ENCODE measurements at places on chromosomes 12 and 14. TPM values are rescaled to one million over a fixed set of nuclear protein-coding genes. Genes with fewer than 3 reads are reported as not detected.

DNA sequence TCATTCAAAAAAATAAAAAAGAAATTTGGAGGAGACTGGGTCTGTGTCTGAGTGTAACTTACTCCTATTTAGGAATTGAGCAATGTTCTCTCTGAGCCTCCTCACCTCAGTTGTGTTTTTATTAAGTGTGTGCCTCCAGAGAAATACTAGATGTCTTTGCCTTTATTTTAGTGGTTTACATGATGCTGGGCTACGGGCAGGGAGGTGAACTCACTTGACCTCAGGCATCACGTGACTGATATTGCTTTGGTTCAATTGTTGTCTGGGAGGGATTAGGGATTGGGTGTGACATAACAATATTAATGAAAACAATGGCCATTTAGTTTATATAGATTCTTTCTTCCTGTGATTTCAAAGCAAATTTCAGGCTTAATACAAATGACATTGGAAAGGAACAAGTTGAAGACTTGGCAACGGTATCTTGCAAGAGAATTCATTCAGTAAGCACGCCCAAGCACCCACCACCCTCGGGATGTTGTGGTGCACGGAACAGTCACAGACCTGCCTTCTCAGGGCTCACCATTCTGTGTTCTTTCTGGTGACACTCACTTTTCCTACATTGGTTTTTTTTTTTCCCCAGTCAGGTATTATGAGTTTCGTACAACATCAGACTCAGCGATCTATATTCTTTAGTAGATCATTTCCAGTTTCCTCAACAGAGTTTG, 77.5 kb downstream of the BMP4 start:
- DNase-seq: no peak

GRCh38 chr14:68392393-68393141, 400.3 kb downstream of the ZFP36L1 start:
- DNase-seq: no peak

Gene TSPAN11
- total RNA-seq: not detected

DNA sequence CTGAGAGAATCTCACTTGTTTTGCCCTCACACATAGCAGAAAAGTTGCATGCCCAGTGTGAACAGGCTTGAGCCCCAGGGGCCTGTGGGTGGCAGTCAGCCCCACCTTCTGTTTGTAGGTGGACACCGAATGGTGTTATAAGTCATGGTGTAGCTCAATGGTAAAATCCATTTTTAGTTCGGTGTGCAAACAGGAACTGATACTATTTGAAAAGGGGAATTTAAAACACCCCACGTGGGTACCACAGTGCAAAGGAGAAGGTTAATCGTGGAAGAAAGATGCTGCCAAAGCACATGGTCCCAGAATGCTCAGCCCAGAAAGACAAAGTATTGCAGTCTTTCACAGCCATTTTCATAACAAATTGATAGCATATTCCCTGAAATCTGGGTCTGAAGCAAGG, 71.8 kb upstream of the GZMB start:
- DNase-seq: no peak

Gene C12orf56
- not detected for total RNA-seq

- DNase-seq: no peak
These were observed 120.5 kb downstream of the PHETA1 start for GRCh38 chr12:111248236-111249017.

GRCh38 chr12:31316891-31317290, 9.1 kb downstream of the SINHCAF start:
- no peak for DNase-seq

DNA sequence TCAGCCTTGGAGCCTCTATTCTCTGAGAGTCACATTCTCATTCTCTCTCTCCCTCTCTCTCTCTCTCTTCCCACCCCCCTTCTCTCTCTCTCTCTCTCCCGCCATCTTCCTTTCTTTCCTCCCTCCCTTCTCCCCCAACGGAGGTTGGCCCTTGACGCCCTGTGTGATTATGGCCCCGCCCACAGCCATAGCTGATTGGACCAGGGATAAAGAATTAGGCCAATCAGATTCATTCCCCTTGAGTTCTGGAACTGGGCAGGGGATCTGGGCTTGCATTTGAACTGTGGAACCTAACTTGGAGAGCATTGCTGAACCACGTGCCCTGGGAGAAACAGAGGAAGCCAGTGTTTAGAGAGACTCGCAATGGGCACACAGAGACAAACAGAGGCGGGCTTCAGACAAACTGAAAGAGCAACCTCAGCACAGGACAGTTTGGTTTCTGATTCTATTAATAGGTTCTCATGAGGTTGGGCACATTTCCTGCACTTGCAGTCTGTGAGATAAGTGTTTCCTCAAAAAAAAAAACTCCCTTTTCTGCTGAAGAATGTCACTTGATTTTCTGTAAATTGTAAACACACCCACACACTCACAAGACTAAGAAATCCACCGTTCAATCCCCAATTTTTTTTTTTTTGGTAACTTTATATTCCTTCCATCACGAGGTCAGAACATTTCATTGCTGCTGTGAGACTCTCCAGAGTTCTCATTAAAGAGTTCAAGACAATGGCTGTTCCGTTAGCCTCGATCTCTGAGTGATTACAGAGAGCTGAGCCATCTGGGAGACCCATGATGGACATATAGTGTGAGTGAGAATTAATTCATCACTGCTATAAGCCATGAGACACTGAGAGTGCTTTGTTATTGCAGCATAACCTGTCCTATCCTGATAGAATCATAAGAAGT, 3.5 kb upstream of the P2RX7 start:
- DNase-seq: peak; percentile 80

GRCh38 chr12:111074559-111074958, 154.2 kb upstream of the MYL2 start:
- DNase-seq: no peak

Gene TBX5
- not detected for total RNA-seq

Gene DGKA
- total RNA-seq: 132 TPM

Gene FOXN4
- not detected for total RNA-seq

Gene RNF212B
- not detected for total RNA-seq

Gene DLGAP5
- 3.8 TPM for total RNA-seq

Gene FOXG1
- not detected for total RNA-seq

Gene CIDEB
- total RNA-seq: 7.3 TPM

GRCh38 chr12:27502021-27502435, 22.0 kb upstream of the PPFIBP1 start:
- no peak for DNase-seq

Gene TSFM
- 74.5 TPM for total RNA-seq

Gene AKAP5
- 0.69 TPM for total RNA-seq

GRCh38 chr12:53948650-53949593, 5.8 kb upstream of the HOXC12 start:
- DNase-seq: no peak

Gene KRT8
- total RNA-seq: 4.5 TPM

Gene GLS2
- total RNA-seq: 4.2 TPM

DNA sequence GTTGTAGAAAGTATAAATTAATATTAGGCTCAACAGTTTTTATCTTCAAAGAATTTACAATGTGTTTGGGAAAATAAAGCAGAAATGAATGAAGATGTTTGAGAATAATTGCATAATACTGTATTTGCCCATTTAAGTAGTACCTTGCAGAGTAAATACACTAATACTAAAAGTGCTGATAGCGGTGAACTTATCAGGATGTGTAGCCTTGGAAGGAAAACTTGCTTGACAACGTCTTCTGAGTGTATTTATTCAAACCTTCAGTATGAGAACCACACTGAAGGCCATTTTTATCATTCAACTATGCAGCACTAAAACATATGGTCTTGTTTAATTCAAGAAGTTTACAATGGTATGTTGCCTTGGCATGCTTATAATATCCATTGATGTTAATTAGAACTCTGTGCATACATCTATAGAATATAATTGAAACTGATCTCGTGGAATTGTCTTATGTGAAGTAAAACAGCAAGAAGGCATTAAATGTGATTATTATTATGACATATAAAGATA, 41.3 kb downstream of the MSRB3 start:
- no peak for DNase-seq

GRCh38 chr12:81080431-81080983, 2.6 kb downstream of the ACSS3 start:
- no peak for DNase-seq

GRCh38 chr12:116244474-116245090, 32.9 kb downstream of the MED13L start:
- DNase-seq: no peak

GRCh38 chr14:100285021-100285912, 21.0 kb downstream of the SLC25A29 start:
- peak; percentile 76 for DNase-seq

- no peak for DNase-seq
These were observed 104.9 kb upstream of the SOX5 start for GRCh38 chr12:24054416-24054815.

Gene KLHDC1
- total RNA-seq: 0.57 TPM

DNA sequence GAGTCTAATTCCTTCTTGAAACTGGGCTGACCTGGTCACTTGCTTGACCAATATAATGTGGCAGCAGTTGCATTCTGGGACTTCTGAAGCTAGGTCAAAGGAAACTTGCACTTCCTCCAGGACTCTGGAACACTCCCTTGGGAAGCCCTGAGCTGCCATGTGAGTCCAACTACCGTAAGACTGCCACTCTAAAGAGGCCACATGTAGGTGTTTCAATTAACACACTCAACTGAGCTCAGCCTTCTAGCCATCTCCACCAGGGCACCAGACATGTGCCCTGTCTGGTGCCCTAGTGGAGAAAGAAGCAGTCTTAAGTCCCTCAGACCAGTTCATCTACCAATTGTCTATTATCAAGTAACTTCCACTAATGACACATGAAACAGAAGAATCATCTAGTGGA, 6.1 kb upstream of the TEP1 start:
- DNase-seq: no peak

- DNase-seq: no peak
These were observed 100.7 kb upstream of the ATF7IP start for GRCh38 chr12:14264778-14265177.

DNA sequence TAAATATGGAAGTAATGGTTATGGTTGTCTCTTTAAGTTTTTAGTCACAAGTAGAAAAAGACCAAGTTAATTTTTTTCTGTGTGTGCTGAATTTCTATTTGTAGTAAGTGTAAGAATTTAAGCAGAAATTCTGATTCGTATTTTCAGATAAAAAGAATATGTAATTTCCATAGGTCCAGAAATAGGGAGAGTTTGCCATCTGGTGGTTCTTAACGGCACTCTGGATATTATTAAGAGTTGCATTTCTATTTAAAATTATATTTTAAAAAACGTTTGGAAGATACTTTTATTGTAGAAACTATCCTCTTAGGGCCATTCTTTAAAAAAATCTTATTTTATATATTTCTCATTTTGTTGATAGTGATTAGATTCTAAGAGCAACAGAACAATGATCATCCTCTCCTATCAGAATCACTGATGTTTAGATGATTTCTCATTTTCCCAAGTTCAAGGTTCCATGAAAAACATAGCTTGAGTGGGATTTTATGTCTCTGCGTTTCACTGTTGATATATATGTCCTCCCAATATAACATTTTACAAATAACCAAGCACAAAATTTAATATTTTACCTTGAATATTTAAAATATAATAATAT, 88.3 kb downstream of the LRRK2 start:
- DNase-seq: no peak

DNA sequence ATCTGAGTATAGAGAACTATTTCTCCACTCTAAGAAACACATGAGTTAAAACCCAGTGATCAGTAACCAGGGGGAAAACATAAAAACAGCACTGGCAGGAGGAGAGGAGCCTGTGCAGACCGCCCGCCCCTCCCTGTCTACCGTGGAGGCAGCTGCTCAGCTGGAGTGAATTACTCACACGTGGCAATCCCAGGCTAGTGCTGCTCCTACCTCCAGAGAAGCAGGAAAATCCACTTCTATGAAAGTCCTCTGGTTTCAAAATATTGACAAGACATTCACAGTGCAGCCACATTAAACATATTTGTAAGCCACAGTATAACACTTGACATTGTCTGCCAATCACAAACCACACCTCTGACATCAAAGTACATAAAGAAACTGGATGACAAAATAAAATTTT, 16.7 kb downstream of the TMEM132D start:
- no peak for DNase-seq
